Central memory CD8-positive, alpha-beta T cell (primary cell): ENCODE measurements at places on chromosomes 7 and 10.

GRCh38 chr10:44965651-44966097, 6.1 kb downstream of the RASSF4 start:
- no peak for DNase-seq

DNA sequence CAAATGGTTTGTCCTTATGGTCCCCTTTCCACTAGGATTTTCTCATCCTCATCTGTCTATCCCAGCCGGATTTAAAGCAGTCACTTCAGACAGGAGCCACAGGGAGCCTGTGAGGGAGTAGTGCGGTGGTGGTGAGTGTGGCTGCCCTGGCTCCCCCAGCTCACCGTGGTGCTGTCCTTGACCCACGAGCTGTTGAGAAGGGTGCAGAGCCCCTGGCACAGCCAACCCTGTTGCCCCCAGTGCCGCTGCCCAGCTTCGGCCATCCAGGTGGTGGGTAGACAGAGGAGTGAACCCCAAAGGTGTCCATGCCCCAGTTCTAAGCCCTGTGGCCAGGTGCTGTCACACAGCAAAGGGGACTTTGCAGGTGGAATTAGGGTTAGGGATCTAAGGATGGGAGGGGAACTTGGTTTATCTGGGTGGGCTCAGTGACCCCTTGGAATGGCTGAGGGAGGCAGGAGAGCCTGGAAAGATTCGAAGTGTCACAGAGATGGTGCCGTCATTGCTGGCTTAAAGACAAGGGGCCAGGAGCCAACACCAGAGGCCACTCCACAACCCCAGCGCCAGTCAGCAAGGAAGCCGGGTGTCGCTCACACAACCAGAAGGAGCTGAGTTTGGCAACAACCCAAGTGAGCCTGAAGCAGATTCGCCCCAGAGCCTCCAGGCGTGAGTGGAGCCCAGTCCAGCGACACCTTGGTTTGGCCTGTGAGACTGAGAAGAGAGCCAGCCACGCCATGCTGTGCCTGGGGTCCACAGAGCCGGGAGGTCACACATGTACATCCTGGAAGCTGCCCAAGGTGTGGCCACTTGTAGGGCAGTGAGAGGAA, 142.4 kb downstream of the ADCY1 start:
- DNase-seq = no peak

DNA sequence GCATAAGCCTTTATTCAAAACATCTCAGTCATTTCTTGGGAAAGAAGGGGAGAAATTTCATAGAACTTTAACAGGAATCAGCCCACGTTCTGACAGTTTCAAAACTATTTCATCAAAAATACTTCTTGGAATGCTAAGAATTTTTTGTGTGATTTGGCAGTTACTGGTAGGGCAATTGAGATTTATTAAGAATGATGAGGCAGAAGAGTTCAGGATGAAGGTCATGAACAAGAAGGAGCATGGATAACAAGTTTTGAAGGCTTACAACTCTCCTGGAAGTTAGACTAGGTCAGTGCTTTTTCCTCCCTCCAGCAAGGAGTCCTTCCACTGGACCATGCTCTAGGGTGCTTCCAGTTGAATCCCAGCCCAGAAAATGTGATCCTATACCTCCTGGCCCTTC, 569.9 kb downstream of the ANKRD7 start:
- DNase-seq = no peak

DNA sequence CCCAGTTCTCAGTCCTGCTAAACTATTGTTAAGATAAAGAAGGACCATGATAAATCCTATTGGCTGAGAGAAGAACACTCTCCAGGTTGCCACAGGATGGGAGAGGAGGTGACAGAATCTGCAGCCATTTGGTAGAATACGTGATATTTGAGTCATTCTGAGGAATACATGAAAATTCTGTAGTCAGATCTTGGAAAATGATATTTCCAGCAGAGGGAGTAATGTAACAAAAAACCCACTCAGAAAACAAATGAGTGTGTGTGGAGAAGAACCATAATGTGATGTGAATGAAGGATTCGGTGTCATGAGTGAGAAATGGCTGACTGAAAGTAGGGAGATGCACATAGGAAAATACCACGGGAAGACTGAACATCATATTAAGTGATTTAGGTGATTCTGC, 128.5 kb upstream of the PFKP start:
- DNase-seq = no peak

DNA sequence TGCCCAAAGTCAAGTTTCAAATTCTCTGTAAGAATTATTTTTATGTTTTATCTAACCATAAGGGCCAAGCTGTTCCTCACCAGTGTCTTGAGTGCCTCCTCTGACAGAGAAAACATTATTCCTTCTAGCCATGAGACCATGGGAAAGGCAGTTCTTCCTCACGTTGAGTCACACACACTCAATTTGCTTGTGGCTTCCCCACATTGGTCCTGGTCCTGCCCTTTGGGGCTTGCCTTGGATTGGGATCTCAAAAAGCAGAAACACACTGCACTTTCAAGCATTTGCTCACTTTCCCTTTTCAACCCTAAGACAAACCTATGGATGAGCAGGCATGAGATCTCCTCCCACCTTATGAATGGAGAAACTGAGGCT, 248.3 kb upstream of the IGFBP3 start:
- DNase-seq = no peak

DNA sequence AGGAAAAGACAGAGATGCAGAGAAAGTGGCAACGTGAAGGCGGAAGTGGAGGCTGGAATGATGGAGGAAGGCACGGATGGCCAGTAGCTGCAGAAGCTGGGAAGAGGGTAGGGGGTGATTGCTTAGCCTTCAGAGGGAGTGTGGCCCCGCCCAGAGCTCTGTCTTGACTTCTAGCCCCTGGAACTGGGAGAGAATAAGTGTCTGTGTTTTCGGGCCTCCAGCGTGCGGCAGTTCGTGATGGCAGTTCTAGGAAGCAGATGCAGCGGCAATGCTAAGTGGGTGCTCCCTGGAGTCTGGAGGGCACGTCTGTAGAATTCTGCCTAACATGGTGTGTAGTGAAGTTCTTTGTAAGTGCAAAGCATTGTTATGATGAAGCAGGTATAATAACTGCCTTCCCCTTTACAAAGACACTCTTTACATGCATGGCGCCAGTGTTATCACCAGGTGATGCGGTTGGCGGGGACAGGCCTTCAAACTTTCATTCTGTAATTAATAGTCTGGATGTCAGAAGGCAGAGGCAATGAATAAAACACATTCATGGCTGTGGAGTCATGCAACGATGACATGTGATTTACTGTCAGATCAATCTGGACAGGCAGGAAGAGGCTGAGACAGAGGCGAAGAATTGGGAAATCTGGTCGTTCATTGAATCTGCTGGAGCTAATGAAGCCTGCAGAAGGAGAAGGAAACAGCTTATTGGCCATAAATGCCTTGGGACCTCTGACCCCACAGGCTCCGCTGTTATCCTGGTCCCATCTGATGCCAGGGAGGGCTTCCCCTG, 228.6 kb downstream of the GLRX3 start:
- no peak for DNase-seq

DNA sequence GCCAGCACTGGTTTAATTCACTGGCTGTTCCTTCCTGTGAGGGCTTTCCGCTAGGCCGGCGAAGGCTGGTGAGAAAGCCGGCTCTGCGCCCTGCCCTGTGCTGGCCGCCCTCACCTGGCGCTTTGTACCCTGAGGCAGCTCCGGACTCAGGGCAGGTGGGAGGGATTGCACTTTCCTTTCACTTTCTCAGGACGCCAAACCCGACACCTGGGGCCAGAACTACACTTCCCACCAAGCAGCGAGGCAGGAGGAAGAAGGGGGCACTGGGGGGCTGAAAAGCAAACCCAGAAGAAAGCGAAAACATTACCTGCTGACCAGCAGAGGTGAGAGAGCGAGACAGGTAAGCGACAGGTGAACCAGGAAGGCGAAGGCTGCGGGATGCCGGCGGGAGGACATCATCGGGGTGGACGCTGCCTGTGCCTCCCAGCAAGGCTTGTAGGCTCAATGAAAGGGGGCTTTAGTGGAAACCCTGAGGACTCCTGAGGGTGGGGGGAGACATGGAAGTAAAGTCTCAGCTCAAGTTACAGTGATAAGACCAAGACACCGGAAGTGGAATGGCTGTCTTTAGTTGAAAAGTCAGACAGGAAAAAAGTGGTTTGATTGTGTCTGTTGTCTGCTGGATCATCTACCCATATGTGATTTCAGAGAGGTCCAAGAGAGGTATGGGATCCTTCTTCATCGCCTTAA, at the start of gene RAB19:
Gene RAB19, plus strand, starts transcription at position 181 of the 687 bp plus-strand sequence. CDS start 3,589 bp downstream, outside the sequence.
- peak; percentile 25 for DNase-seq

DNA sequence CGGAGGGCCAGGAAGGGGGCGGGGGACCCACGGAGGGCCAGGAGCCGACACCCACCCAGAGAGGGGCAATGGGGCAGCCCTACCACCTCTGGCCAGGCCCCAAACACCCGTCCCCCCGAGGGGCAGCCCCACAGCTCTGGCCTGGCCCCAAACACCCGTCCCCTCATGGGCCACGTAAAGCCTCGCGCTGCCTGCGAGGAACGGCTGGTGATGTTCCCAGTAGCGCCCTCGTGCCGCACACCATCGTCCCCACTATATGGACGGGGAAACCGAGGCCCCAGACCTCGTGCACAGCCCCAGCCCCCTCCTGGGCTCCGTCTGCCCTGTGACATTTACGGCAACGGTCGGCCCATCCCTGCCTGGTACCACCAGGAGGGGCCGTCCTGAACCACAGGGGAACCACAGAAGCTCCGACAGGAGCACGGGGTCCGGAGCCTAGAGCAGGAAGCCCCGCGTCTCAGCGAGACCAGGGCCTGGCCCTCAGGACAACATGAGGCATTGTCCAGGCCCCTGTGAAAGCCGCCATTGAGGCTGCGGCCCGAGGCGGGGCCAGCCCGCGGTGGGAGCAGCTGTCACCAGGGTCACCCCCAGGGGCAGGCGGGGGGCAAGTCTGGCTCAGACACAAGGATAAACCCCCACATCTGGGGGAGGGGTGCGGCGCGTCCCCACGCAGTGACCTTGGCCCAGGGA, 35.6 kb downstream of the GET4 start:
- DNase-seq = no peak

DNA sequence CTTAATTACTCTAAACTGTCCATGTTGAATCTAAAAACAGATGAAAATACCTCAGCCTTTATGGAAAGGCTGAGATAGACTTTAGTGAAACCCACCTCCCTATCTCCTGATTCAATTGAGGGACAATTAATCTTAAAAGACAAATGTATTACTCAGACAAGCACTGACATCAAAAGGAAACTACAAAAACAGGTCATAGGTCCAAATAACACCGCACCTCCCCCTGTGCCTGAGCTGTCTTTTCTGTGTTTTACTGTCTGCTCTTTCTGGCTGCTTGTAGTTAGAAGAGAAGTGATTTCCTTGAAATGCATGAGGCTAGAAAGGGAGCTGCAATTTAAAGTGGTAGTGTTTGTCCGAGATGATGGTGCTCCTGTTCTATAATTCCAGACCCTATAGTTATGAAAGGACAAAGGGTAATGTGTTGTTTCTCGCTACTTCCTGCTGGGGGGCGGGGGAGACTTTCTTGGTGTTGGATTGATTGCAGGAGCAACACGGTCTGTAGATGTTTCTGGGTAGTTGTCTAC, 16.0 kb downstream of the AKR1C8 start:
- DNase-seq = no peak

DNA sequence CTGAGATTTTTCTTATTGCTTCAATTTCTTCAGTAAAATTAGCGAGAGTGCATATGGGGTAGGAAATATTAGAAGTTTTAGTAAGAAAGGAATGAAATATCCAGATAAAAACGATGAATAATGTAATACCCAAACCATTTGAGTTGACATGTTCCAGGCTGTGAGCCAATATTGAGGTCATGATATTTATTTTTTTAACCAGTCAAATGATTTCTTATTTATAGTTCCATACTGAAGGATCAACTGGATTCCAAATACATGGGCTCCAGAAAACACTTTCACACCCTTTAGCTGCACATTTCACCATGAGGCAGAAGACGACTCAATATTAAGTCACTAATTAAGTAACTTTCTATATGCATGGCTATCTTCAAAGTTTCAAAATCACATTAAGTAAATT, 312.5 kb downstream of the PPP1R3A start:
- DNase-seq = no peak

DNA sequence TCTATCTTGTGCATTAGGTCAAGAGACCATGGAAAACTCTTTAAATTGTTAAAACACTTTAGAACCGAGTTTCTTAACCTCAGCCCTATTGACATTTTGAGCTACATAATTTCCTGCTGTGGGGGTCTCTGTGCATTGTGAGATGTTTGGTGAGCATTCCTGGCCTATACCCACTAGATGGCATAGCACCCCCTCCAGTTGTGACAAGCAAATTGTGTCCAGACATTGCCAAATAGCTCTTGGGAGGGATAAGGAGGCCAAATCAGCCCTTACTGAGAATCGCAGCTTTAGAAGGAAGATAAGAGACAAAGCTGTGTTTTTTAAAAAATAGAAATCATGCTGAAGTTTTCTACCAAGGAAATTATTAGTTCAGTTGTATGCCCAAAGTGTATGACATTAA, 1158.5 kb upstream of the C7orf33 start:
- no peak for DNase-seq

GRCh38 chr7:143285806-143286521, 1.2 kb downstream of the TMEM139 start:
- no peak for DNase-seq

DNA sequence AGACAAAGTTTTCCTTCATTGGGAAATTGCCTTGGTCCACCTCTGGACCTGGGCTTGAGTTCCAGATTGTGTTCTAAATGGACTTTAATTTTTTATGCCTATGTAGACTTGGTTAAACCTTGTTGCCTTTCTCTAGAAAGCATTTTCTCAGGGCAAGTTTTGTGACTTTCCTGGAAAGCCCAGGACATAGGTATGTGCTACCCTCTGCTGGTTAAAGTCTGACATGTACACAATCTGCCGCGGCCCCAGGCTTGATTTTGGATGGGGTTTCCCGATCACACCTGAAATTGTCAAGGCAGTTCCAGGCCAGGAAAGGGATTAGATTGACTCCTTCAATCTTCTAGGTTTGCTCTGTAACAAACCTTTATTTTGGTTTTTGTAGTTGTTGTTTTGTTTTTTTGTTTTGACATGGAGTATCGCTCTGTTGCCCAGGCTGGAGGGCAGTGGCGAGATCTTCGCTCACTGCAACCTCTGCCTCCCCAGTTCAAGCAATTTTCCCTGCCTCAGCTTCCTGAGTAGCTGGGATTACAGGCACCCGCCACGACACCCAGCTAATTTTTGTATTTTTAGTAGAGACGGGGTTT, 14.1 kb upstream of the AKR1B10 start:
- DNase-seq = no peak

DNA sequence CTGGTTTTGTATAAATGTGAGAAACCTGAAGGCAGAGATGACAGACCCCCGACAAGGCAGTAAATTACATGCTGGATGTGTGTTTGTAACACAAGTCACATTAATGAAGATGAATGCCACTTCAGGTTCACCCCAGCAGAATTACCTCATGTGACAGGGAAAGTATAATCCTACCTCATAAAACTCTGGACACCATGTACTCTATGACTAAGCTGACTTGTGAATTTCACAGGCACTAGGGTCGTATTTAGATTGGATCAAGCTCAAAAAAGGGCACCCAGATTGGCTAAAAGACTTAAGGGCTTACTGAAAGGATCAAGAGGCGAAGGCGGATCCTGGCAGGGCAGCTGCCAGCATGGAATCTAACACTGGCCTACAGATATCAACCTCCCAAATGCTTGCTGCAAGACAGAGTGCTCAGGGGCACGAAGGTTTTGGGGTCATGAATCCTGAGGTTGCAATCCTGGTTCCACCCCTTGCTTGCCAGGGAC, 161.4 kb downstream of the PIP4K2A start:
- DNase-seq = no peak
